OCI-M1 (cell line): ENCODE measurements at places on chromosomes 12 and 14.

GRCh38 chr14:76774821-76775694, 13.8 kb downstream of the VASH1 start:
- DNase-seq: no peak

DNA sequence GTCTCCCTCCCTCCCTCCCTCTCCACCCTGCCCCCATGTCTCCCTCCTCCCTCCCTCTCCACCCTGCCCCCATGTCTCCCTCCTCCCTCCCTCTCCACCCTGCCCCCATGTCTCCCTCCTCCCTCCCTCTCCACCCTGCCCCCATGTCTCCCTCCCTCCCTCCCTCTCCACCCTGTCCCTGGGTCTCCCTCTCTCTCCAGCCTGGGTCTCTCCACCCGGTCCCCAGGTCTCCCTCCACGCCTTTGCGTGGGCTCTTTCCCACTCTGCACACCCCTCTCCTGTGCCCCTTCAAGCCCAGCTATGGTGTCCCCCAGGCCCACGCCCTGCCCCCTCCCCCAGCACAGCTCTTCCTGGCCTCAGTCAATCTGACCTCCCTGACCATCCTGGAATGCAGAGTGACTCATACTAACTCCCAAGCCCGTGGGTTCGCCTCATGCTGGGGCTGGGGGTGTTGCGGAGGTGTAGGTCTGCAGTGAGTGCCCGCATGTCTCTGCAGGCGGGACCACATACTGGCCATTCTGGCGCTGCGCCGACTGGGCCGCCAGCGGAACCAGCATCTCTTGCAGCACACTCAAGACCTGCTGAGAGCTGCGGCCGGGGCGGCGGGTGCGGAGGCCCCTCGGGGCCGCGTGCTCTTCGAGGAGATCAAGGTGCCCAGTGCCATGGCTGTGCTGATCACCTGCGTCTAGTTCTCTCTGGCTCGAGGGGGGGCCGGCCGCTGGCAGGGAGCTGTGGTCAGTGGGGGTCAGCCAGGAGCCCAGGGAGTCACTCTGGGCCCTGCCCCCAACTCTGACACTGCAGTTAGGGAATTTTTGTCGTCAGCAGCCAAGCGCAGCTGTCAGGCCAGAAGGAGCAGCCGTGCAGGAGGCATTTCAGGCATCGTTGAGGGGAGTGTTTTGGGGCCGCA, 13.5 kb upstream of the TNFAIP2 start:
- no peak for DNase-seq

- no peak for DNase-seq
These were observed 10.8 kb downstream of the SMIM41 start for GRCh38 chr12:52090291-52090690.

GRCh38 chr12:129483111-129483893, 420.5 kb downstream of the TMEM132D start:
- DNase-seq: no peak

GRCh38 chr12:104423809-104424208, 32.9 kb upstream of the CHST11 start:
- DNase-seq: no peak

DNA sequence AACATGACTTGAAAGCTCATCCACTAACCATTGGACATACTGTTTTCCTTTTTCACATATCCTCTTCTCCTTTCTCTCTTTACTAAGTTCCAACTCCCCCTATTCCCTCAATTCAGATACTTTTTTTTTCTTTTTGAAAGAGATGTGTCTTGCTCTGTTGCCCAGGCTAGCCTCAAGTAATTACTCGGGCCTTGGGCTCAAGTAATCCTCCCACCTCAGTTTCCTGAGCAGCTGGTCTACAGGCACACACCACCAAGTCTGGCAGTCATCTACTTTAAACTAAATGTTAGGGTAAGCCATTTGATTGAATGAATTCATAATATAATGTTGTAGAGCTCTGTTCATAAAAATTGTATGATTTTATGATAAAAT, 15.5 kb downstream of the LEMD3 start:
- no peak for DNase-seq

DNA sequence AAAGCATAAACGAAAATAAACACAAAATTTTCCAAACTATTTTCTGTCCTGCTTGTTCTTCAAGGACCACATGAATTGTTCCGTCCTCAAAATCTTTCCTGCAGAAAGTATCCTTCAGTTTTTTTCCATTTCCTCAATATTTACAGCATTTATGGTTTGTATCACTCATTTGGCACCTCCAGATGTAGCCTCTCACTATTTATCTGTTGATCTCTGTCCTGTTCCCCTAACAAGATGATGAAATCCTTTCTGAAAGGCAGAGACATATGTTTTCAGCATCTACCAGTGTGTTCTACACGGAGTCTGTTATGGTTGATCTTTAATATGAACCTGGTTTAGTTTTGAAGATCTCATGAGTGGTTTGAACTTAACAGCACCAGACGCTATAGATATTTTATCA, 490.2 kb downstream of the NELL2 start:
- DNase-seq: peak; percentile 41

GRCh38 chr12:6825398-6826124, 2.6 kb upstream of the P3H3 start:
- peak; percentile 92 for DNase-seq

DNA sequence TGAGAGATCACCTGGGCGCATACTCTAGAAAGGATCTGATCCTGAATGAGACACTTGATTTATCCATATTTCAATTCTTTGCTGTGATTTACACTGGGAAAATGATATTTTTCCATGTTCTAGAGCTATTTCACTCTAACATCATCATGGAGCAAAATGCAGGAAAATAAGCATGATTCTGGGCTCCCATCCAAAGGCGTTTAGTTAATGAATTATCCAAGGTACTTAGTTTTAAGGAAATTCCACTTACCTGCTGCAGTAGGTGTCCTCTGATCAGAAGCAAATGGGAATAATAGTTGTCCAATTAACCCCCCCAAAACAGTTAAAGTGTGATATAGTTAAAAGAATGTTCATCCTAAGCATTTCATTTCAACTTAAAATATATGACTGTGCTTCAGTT, 204.5 kb upstream of the PRKD1 start:
- DNase-seq: no peak

- DNase-seq: no peak
These were observed 125.4 kb downstream of the PRKD1 start for GRCh38 chr14:29802211-29802610.

GRCh38 chr12:79769189-79769859, 78.6 kb upstream of the PAWR start:
- DNase-seq: no peak

GRCh38 chr12:117105902-117106301, 6.7 kb upstream of the TESC start:
- DNase-seq: no peak

GRCh38 chr14:69612783-69613130, 1.4 kb downstream of the SUSD6 start:
- peak; percentile 63 for DNase-seq

DNA sequence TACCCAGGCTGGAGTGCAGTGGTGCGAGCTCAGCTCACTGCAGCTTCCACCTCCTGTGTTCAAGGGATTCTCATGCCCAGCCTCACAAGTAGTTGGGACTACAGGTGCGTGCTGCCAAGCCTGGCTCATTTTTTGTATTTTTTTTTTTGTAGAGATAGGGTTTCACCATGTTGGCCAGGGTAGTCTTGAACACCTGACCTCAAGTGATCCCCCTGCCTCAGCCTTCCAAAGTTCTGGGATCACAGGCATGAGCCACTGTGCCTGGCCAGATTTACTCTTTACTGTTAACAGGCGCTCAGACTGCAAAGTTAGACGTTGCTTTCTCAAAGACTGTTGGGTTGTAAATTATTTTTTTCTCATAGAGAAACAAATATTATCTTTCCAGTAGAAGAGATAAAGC, 46.1 kb upstream of the LRRK2 start:
- DNase-seq: no peak

GRCh38 chr12:12748044-12748443, 30.9 kb downstream of the CDKN1B start:
- DNase-seq: no peak

DNA sequence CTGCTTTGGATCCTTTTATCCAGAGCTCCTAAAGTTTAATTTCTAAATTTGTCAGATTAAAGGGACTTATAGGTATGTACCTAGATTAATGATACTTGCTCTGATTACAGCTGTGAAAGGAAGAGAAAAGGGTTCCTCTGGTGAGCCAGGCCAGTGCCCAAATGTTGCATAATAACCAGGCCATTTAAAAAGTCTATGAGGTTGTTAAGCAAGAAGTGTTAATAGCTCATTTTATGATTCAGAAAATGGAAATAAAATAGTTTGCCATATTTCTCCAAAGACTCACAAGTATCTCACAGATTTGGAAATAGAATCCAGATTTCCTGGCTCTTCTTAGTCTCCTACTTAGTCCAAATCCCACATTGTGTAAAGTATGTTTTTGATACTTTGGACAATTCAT, 67.6 kb downstream of the SLC38A6 start:
- DNase-seq: no peak

GRCh38 chr14:100786131-100786530, 39.8 kb upstream of the MEG3 start:
- no peak for DNase-seq

DNA sequence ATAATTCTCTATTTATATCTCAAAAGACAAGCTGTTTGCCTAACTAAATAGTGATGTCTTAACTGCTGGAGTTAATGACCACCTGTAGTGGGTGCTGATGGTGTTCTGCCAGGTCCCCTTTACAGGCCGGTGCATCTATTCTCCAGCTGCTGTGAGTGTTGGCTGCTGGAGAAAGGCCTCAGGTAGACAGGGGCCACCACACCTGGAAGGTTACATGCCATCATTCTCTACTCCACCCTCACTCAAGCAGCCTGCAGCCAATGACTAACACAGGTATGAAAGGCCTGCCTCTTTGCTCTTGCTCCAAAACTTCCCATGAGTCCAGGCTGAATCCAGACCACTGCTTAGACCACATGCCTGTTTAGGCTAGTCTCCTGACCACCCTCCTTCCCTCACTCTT, 73.9 kb downstream of the RPS6KA5 start:
- DNase-seq: no peak

DNA sequence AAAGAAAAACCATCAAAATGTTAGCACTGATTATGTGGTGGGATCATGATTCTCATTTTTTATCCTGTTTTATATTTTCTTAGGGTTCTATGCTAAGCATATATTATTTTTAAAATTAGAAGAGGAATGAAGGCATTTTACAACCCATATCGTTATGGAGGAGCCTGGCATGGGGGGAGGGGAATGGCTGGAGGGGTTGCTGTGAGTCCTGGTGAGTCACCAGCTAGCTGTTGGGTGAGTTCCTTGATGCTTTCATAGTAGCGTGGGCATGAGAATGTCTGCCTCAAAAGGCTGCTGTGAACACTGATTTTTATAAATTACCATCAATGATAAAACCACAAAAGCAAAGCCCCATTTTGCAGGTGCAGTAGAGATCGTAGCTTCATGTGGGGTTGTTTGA, 46.9 kb downstream of the C14orf132 start:
- DNase-seq: no peak

DNA sequence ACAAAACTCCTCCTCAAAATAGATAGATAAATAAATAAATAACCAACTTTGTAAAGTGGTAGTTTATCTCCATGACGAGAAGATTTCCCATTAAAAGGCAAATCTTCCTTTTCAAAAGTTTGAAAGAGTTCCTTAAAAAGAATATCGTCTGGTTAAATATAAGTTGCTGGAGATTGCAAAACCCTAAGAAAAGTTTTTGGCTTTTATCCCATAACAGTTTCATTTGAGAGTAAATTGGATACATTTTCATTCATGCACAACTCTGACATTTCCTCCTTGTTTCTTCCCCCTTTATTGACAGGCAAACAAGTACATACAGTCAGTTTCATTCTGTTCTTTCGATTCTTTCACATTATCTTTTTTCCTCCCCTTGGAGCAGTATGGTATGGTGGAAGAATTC, 45.4 kb upstream of the BTG1 start:
- DNase-seq: no peak

- DNase-seq: peak; percentile 93
These were observed 53.2 kb downstream of the TESC start for GRCh38 chr12:117046011-117046369.

GRCh38 chr14:101005447-101005846, 101.9 kb upstream of the RTL1 start:
- no peak for DNase-seq

GRCh38 chr14:53325176-53325806, 172.2 kb upstream of the DDHD1 start:
- DNase-seq: peak; percentile 6

DNA sequence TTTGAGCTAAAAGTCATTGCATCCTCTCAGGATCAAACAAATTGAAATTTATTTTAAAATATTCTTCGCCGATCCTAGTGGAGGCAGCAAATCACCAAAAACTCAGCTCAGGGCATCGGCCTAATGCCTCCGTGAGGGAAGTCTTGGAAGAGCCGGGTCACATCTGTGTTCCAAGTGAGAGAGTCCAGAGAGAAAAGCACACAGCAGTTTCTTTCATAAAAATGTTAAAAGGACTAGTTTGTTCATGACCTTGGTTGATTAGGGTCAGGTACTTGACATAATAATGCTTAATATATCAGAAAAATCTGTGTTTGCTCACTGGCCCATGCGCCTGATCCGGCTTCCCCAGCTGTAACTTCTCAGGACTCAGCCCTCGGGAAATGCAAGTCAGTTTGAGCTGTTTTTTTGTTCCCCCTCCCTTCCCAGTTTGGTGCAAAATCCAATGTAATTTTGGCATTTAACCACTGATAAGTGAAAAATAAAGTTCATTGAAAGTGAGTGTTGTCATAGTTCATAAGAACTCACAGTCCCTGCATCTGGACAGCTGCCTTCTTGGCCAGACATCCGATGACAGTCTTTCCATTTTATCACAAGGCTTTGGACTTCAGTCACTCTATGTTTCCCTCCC, 161.7 kb downstream of the CAND1 start:
- DNase-seq: no peak

- no peak for DNase-seq
These were observed 4.8 kb upstream of the ENO2 start for GRCh38 chr12:6909421-6910145.

DNA sequence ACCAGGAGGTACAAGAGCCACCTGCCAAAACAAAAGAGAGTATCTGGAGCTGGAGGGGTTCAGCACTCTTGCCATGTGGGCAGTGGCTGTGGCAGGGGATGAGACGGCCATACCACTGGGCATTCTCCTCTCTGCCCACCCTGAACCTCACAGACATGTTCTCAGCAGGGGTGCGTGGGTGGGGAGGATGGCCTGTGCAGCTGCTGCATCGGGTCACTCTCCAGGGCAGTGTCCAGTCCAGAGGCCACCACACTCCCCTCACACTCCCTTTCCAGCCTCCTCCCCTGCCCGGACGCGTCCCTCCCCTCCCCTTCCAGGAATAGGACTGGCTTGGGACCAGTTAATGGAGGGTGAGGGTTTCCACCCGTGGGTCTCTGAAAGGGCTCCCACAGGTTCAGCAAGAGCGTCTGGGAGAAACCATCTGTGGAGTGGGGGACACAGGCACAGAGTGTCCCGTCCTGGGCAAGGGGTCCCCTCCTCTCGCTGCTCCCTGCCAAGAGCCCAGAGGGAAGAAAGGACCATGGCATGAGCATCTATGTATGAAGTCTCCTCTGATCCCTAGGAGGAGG, 501 bp downstream of the C1R start:
- no peak for DNase-seq

GRCh38 chr14:95445676-95446075, 70.8 kb downstream of the SYNE3 start:
- no peak for DNase-seq
